ENCODE measurements at places on chromosomes 11 and 22.

DNA sequence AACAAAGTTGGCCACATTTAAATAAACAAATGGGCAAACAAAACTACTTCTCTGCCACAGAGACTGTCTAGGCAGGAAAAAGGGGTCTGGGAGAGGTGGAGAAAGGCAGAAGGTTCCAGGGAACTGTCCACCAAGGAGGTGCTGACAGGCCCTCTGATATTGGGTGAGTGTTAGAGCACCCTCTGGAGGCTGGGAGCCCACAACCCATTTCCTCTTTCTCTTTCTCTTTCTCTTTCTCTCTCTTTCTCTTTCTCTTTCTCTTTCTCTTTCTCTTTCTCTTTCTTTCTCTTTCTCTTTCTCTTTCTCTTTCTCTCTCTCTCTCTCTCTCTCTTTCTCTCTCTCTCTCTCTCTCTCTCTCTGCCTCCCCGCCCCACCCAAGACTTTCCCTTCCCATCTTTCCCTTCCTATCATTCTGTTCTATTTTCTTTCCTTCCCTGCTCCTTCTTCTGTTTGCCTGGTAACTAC lies 912.8 kb downstream of the DLG2 start:
- DNase-seq, result peak; percentile 11

- DNase-seq, result no peak
These were observed 945.5 kb downstream of the OPCML start for GRCh38 chr11:132586801-132587200.

- no peak for DNase-seq
These were observed 4.1 kb upstream of the MAPK11 start for GRCh38 chr22:50274311-50274710.

- DNase-seq, result no peak
These were observed 73.9 kb downstream of the SGSM3 start for GRCh38 chr22:40444178-40444831.

GRCh38 chr11:115348416-115348815 lies 155.8 kb downstream of the CADM1 start:
- no peak for DNase-seq

DNA sequence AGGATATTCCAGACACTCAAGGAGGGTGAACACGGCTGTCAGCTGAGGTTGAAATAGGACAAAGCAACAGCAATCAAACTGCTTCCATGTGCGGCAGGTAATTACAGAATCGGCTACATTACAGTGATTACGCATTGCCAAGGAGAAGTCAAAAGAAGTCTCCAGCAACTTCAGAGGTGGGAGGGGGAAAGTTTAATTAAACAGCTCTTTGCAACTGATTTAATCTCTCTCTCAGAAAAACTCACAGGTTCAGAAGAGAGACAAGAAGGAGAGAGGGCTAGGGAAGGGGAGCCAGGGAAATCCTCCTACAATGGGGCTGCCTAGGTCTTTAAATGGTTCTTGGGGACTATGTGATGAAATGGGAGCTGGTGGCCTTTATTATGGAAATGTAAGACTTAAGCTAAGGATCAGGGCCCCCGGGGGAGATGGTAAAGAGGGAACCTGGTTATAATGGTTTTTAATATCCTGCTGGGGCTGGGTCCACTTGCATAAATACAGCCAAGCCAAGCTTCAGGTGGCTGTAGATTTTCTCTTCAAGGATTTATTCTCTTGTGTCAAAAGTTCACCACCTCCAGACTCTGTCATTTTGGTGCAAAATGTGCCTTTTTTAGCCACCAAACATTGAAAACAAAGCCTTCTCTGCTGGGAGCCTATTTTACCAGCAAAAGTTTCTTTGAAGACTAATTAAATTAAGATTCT lies 354.7 kb upstream of the NARS2 start:
- no peak for DNase-seq

DNA sequence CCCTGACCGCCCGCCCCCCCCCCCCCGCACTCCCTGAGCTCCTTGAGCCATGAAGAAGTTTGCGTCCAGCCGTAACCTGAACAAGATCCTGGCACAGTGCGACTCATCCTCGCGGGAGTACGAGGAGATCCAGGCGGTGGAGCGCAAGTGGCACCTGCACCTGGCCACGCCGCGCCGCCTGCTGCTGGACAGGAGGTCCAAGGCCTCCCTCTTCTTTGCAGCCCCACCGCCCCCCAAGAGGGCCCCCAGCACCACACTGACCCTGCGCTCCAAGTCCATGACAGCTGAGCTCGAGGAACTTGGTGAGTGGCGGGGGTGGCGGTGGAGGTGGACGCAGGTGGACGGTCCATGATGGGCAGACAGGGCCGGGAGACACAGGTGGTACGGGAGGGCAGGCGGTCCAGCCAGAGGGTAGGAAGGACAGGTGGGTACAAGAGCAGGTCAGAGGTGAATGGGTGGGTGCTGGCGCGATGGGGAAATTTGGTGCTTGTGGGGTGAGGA lies 32.1 kb upstream of the ACR start:
- no peak for DNase-seq

Measured in NCI-H2029 treated with DMSO at 0.1 percent for 48 hours (cell line).